ENCODE measurements at places on chromosomes 11 and 22.
A peak's percentile ranks its signal among the peaks of the same experiment; 100 is the strongest.

DNA sequence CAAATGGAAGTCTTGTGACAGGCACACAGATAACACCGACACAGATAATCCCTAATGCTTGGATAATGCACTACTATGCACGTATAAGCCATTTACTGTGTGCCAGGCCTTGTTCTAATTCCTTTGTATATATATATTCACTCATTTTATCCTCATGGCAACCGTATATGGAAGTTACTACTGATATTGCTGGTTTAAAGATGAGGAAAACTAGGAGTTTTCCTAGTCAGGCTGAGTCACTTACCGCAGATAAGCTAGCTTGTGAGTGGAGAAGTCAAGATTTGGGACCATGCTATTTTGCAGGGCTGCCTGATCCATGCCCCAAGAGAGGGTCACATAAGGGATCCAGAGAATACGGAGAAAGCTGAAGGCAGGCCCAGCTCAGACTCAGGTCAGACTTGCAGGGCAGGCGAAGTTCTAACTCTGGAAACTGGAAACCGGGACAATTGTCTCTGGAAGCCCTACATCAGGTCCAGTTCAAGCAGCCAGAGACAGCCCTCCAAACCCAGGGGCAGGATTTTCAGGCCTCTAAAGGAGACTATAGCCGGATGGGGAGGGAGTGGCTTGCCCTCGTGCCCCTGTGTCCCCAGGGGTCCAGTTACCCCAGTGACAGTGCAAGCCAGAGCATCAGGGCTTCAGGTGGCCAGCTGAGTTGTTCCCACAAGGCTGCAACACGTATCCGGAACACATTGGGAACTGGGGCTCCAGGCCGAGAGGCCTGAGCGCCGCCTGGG is 534.8 kb downstream of the INSC start:
- H3K27me3 ChIP-seq, result peaks cover 26% of the 10 kb centered on the region
- H3K4me1 ChIP-seq, result peaks cover 6% of the 10 kb centered on the region
- no peak overlapping the region for H3K4me3 ChIP-seq
- H3K27ac ChIP-seq, result no peak overlapping the region
- no peaks in the 10 kb centered on the region for H3K36me3 ChIP-seq
- no peak for DNase-seq

DNA sequence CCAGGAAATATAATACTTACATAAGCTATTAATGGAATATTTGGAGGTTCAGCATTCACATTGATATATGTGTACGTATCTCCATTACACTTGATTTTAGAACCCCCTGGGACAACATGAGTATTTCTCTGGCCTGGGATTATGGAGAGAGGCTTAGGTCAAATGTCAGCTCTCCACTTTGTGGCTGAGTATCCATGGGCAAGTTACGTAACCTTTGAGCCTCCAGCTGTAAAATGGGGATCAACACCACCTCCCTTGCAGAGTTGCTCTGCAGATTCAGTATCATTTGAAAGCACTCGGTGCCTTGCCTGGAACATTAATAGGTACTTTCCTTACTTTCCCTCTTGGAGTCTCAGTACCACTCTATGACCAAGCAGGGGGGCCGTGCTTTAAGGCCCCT is 33.2 kb downstream of the C22orf31 start:
- H3K4me1 ChIP-seq, result peaks cover 14% of the 10 kb centered on the region
- H3K27ac ChIP-seq, result no peak overlapping the region
- H3K27me3 ChIP-seq, result peaks cover 51% of the 10 kb centered on the region
- H3K36me3 ChIP-seq, result no peaks in the 10 kb centered on the region

- no peaks in the 10 kb centered on the region for H3K36me3 ChIP-seq
- no peak overlapping the region for H3K4me3 ChIP-seq
- H3K4me1 ChIP-seq, result no peaks in the 10 kb centered on the region
- H3K27me3 ChIP-seq, result peaks cover 4% of the 10 kb centered on the region
- no peak overlapping the region for H3K27ac ChIP-seq
Measured at GRCh38 chr11:64499261-64500004, 91.6 kb upstream of the SLC22A12 start.

DNA sequence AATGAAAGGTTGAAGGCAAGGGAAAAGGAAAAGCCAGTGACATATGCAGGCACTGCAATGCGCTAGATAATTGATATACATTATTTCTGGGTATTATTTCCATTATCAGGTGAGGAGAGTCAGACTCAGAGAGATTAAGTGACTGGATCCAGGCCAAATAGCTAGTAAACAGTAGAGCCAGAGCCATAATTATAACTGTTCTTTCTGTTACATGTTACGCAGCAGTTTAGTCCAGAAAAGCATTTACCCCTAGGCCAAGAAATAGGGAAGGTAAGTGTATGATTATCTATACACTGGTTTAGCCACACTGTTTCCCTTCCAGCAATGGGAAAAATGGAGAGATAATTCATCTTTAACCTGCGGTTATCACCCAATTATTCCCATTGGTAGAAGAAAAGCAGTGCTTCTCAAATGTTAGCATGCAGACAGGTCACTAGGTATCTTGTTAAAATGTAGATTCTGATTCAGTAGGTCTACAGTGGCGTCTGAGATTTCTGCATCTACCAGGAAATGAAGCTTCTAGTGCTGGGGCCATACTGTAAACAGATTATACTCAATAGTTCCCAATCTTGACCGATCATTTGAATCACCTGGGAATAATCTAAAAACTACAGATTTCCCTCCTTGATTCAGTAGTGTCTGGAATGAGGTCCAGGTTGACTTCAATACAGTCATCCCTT is 69.4 kb downstream of the RBFOX2 start:
- no peaks in the 10 kb centered on the region for H3K4me1 ChIP-seq
- H3K4me3 ChIP-seq, result no peak overlapping the region

DNA sequence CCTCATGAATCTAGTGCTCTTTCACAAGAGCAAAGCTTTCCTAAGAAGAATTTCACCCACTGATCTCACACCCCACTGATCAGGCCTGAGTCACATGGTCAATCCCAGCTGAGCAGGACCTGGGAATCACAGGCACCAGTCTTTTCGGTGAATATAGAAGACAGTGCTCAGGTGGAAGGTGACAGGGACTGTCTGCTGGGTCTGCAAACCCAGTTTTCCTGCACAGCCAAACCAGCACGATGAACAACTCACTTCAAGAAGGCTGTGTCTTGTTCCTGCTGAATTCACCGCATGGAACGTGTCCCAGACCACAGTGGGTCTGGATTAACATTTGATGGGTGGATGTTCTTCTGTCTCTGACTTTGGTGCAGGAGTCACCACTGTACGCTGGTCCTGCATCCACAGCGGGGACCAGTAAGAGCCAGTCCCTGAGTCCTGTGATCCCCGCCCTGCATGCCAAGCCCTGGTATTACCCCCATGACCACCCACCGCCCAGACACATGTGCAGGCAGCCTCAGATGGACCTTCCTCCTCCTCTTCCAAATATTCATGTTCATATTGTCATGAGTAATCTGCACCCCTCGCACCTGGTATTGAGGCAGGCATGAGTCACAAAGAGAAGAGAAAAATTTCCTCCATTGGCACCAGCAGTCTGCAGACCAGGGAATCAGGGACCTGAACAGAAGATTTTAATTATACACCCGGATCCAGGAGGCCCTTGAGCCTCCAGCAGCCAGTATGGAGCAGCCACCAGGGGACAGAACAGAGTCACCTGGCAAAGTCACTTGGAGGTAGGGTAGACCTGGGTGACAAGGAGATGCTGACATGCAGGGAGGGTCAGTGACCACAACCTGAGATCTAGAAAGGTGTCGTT is 8.6 kb upstream of the IGLL5 start:
- H3K27me3 ChIP-seq, result no peaks in the 10 kb centered on the region
- H3K4me1 ChIP-seq, result peaks cover 14% of the 10 kb centered on the region
- no peak overlapping the region for H3K4me3 ChIP-seq
- DNase-seq, result peak; percentile 3

- H3K36me3 ChIP-seq, result no peaks in the 10 kb centered on the region
- no peak overlapping the region for H3K4me3 ChIP-seq
Measured at GRCh38 chr11:35305670-35306382, 113.5 kb downstream of the SLC1A2 start.

GRCh38 chr11:44565953-44566949 is 788 bp downstream of the CD82 start:
- H3K4me3 ChIP-seq, result peak overlapping the region; percentile 96
- peaks cover 62% of the 10 kb centered on the region for H3K4me1 ChIP-seq
- H3K36me3 ChIP-seq, result peaks cover 49% of the 10 kb centered on the region
- H3K27me3 ChIP-seq, result no peaks in the 10 kb centered on the region
- peak overlapping the region; percentile 100 for H3K27ac ChIP-seq

DNA sequence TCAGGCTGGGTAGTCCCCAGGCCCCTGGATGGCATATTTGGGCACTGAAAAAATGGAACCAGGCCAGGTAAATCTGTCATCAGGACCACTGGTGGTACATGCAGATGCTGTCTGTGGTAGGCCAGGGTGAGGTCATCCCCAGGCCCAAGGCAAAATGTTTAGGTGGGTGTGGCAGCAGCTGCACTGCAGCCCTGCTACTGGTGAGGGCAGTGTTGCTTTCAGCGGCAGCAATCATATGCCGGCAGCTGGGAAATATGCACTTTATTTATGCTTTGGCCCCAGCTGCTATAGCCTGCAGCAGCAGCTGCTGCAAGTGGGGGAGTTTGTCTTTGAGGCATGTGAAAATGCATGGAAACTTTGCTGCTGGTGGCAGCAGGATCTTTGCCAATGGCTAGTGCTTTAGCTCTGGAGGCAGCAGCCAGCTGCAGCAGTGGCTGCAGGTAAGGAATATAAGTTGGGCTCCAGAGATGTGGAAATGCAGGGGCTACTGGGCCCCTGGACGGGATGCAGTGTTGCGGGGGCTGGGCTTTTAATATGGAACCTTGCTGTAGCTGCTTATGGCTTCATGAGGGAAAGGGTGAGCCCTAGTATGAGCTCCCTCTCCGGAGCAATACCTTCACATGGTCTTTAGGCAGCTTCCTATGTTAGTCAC is 365.7 kb upstream of the CADM1 start:
- no peak overlapping the region for H3K27ac ChIP-seq
- peaks cover 5% of the 10 kb centered on the region for H3K4me1 ChIP-seq
- no peak overlapping the region for H3K4me3 ChIP-seq
- no peaks in the 10 kb centered on the region for H3K36me3 ChIP-seq
- peaks cover 5% of the 10 kb centered on the region for H3K27me3 ChIP-seq

DNA sequence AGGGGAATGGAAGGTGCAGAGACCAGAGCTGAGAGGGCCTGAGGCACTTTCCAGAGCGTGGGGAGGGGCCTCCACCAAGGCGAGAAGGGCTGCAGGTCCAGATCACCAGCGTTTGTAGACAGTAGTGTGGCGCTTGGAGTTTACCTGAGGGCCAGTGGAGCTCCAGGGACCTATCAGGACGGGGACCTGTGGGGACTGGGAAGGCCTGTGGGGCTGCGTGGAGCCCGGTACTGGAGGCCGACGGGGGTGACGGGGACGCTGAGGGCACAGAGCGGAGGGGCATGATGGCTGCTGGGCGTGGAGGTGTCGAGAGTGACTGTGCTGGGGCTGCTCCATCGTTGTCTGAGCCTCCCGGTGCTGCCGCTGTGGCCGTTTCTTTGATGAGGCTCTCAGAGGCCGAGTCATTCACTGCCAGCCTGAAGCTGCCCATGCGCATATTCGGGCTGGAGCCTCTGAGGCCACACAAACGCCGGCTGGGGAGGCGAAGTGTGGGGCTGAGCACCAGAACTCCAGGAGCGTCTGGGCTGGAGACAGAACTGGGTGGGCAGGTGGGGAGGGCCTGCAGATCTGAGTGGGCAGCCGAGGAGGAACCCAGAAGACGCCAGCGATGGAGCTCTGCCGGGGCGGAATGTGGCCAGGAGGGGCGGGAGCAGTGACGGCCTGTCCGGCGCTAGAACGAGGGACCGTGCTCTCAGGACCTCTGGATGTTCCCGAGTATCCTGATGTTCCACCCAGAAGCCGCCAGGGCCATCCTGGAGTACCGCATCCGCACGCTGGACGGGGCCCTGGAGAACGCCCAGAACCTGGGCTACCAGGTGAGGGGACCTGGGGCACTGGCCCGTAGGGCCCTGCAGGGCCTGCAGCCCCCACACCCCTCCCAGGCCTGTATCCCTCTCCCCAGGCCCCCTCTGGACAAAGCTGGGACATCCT is 2.6 kb downstream of the PGGHG start:
- no peak for DNase-seq
- H3K4me3 ChIP-seq, result peak overlapping the region; percentile 67
- peaks cover 30% of the 10 kb centered on the region for H3K4me1 ChIP-seq
- peaks cover 10% of the 10 kb centered on the region for H3K36me3 ChIP-seq
- H3K27ac ChIP-seq, result peak overlapping the region; percentile 54
- peaks cover 3% of the 10 kb centered on the region for H3K27me3 ChIP-seq

DNA sequence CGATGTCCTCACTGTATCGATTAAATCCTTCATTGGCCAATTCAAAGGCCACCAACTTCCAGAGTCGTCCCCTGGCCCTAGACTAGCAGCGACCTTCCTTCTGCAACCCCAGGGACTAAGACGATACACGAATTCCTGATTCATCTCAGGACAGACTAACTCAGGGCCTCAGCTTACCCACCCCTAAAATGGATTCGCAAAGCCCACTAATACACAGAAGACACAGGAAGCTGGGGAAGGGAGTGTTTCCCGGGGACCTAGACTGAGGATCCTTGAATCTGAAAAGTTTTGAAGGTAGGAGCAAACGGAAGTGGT is 509 bp downstream of the LAMTOR1 start:
- peaks cover 15% of the 10 kb centered on the region for H3K36me3 ChIP-seq
- peak overlapping the region; percentile 95 for H3K4me3 ChIP-seq
- H3K27ac ChIP-seq, result peak overlapping the region; percentile 95
- DNase-seq, result no peak

- H3K4me1 ChIP-seq, result no peaks in the 10 kb centered on the region
- no peak overlapping the region for H3K27ac ChIP-seq
- no peak overlapping the region for H3K4me3 ChIP-seq
- H3K27me3 ChIP-seq, result no peaks in the 10 kb centered on the region
Measured at GRCh38 chr11:74070723-74071492, 62.0 kb upstream of the UCP3 start.

- H3K4me3 ChIP-seq, result no peak overlapping the region
- peaks cover 3% of the 10 kb centered on the region for H3K36me3 ChIP-seq
- no peak for DNase-seq
- H3K4me1 ChIP-seq, result peaks cover 6% of the 10 kb centered on the region
- peaks cover 28% of the 10 kb centered on the region for H3K27me3 ChIP-seq
- H3K27ac ChIP-seq, result no peak overlapping the region
Measured at GRCh38 chr22:29113319-29113718, 40.5 kb downstream of the KREMEN1 start.

- DNase-seq, result no peak
- H3K4me1 ChIP-seq, result peaks cover 2% of the 10 kb centered on the region
- H3K4me3 ChIP-seq, result no peak overlapping the region
- no peaks in the 10 kb centered on the region for H3K36me3 ChIP-seq
- H3K27ac ChIP-seq, result no peak overlapping the region
Measured at GRCh38 chr11:32265911-32266310, 169.4 kb downstream of the WT1 start.

GRCh38 chr11:114440121-114440860 is 1.0 kb downstream of the REXO2 start:
- DNase-seq, result no peak
- H3K27me3 ChIP-seq, result peaks cover under 1% of the 10 kb centered on the region
- H3K4me1 ChIP-seq, result peaks cover 30% of the 10 kb centered on the region

DNA sequence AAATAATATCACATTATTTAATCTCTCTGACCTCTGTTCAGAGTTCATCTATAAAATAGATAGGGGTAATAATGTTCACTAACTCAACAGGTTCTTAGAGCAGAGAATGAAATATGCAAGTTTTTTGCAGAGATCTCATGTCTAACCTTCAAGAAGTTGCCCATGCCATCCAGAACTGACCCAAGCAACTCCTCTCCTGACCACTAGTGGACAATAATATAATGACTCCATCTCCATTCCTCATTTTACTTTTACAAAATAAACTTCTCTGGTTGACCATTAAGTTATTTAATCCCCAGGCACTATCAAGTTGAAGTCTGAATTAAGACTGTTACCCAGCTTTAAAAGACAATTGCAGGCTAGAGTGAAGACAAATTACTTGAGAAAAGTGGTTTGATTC is 382.6 kb downstream of the KCNA4 start:
- no peaks in the 10 kb centered on the region for H3K36me3 ChIP-seq
- H3K27ac ChIP-seq, result no peak overlapping the region
- no peaks in the 10 kb centered on the region for H3K4me1 ChIP-seq

Measured in activated naive CD8-positive, alpha-beta T cell treated with anti-CD3 and anti-CD28 coated beads, Interleukin-2, amount 50 U/mL, for 24 hours (primary cell).